Activated CD4-positive, CD25-positive, alpha-beta regulatory T cell (primary cell): ENCODE measurements at places on chromosomes 5 and 9.

DNA sequence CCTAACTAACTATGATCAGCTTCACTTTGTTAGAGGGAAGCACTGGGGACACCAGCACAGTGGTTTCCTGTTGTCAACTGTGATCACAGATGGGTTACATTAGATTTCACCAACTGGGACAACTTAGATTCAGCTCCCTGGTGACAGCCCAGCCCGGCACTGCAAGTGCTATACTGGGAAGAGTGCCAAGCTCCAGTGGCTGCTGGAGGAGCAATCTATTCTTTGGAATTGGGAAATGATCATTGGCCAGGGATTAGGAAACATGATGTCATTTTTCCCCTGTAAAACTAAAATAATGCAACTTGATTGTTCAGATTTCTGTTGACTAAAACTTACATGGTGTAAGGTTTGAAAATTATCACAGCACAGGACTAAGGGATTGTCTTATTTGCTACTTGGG lies 33.2 kb downstream of the PTGR1 start:
- no peak for DNase-seq

GRCh38 chr9:89527084-89527483 lies 29.2 kb upstream of the SEMA4D start:
- no peak for DNase-seq

DNA sequence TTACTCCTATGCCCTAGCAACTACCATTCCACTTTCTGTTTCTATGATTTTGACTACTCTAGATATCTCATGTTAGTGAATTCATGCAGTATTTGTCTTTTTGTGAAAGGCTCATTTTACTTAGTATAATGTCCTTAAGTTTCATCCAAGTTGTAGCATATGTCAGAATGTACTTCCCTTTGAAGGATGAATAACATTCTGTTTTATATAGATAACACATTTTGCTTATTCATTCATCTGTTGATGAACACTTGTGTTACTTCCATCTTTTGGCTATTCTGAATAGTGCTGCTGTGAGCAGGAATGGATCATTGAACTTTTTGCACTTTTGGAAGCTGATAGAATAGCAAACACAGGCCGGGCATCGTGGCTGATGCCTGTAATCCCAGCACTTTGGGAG lies 140.2 kb upstream of the MYO10 start:
- no peak for DNase-seq

- DNase-seq, result no peak
Measured at GRCh38 chr9:126682113-126682810, 68.5 kb downstream of the LMX1B start.

GRCh38 chr9:20426019-20426418 lies 196.3 kb downstream of the MLLT3 start:
- DNase-seq, result no peak

GRCh38 chr9:78493166-78493742 lies 196.3 kb downstream of the PSAT1 start:
- DNase-seq, result no peak

GRCh38 chr5:96933764-96934707 lies 1.8 kb upstream of the LNPEP start:
- DNase-seq, result no peak

GRCh38 chr5:34564710-34565235 lies 91.4 kb upstream of the RAI14 start:
- no peak for DNase-seq

- DNase-seq, result no peak
Measured at GRCh38 chr9:83220730-83221129, 157.8 kb upstream of the RASEF start.

DNA sequence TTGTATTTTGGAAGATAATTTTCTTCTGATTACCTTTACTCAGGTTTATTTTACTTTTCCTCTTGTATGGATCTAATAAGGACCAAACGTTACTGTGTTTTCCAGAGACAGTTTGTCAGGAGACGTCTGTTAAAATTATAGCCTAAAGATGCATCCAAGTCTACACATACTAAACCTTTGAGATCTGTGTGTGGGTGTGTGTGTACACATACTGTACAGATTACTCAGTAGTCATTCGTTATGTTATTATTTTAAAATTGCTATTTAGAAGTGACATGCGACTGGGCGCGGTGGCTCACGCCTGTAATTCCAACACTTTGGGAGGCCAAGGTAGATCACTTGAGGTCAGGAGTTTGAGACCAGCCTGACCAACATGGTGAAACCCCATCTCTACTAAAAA lies 51.6 kb upstream of the CNTLN start:
- no peak for DNase-seq

GRCh38 chr9:35664531-35665470 lies at the start of gene ARHGEF39:
ARHGEF39 (minus strand) TSS chr9:35665195; CDS start chr9:35665169, 26 bp downstream.
- DNase-seq, result peak; percentile 41
